Activated T-cell treated with anti-CD3 and anti-CD28 coated beads, Interleukin-2, amount 50 U/mL, for 72 hours (primary cell): ENCODE measurements at places on chromosomes 4 and X. TPM values are rescaled to one million over a fixed set of nuclear protein-coding genes. Genes with fewer than 3 reads are reported as not detected.

Gene ARMCX5
- 11.5 TPM for total RNA-seq

Gene ZNF157
- 0.60 TPM for total RNA-seq

Gene PDGFC
- not detected for total RNA-seq

Gene AFM
- total RNA-seq: not detected

Gene TEC
- total RNA-seq: 4.6 TPM

Gene CD38
- 62.9 TPM for total RNA-seq

Gene CTAG2
- total RNA-seq: not detected

Gene TCEAL6
- total RNA-seq: 0.25 TPM

Gene RHOXF1
- total RNA-seq: 1.2 TPM

Gene CDX4
- total RNA-seq: not detected

Gene TTC29
- not detected for total RNA-seq

Gene GLOD5
- total RNA-seq: not detected

Gene LANCL3
- 0.07 TPM for total RNA-seq

Gene PLXNB3
- 0.77 TPM for total RNA-seq

Gene BEND2
- total RNA-seq: not detected

Gene KIAA1210
- not detected for total RNA-seq

Gene G3BP2
- 204 TPM for total RNA-seq

Gene MEPE
- not detected for total RNA-seq

Gene TREX2
- total RNA-seq: 2.8 TPM

Gene HS3ST1
- not detected for total RNA-seq

Gene ANKRD17
- 43.9 TPM for total RNA-seq

Gene NEIL3
- total RNA-seq: 26.4 TPM

Gene CFAP47
- total RNA-seq: not detected

Gene TCEAL7
- total RNA-seq: not detected

Gene TAB3
- total RNA-seq: 27.5 TPM

Gene FABP2
- total RNA-seq: not detected

Gene ATP8A1
- total RNA-seq: 51.7 TPM

Gene PRIMPOL
- 34.2 TPM for total RNA-seq

Gene DTHD1
- total RNA-seq: 7.9 TPM
